ENCODE measurements at places on chromosomes 11 and 22.

DNA sequence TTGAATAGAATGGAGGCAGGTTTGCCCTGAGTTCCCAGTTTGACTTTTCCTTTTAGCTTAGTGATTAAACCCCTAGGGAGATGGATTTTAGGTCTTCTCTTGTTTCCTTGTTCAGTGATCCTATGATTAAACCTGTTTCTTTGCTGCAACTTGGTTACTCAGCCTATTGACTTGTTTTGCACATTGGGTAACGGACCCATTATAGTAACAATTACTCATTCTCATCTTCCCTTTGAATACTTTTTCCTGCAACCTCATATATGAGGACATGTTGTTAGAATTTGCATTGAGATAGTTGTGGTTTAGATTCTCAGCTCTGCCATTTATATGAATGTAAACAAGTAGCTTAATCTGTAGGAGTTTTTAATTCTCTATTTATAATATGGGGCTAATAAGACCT, 489.2 kb upstream of the CNTN5 start:
- DNase-seq = no peak

DNA sequence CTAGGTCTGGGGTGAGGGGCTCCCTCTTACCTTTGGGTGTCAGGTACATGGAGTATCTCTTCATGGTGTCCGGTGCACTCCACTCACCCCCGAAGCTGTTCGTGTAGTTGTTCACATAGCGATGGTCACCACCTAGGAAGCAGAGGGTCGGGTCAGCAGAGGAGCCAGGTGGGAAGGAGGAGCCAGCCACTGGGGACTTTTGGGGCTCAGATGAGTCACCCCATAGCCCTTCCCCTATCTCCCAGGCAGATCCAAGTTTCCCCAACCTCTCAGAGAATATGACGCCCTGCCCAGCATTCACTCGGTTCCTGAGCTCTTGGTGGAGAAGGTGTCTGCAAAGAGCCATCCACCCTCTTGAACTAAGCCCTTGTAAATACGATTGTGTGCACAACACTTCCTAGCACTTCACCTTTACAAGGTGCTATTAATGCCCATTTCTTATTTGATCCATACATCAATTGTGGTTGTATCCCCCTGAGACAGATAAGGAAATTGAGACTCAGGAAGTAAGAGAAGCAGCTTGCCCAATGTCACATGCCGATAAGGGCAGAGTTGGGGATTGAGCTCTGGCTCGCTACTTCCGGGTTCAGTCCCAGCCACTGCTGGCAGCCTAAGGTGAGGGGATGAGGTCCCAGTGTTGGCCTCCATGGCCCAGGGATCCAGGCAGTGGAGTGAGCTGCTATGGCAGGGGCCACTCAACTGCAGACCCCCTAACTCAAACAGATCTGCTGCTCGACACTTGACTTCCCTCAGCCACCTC, 14.8 kb downstream of the TRIM29 start:
- DNase-seq = no peak

DNA sequence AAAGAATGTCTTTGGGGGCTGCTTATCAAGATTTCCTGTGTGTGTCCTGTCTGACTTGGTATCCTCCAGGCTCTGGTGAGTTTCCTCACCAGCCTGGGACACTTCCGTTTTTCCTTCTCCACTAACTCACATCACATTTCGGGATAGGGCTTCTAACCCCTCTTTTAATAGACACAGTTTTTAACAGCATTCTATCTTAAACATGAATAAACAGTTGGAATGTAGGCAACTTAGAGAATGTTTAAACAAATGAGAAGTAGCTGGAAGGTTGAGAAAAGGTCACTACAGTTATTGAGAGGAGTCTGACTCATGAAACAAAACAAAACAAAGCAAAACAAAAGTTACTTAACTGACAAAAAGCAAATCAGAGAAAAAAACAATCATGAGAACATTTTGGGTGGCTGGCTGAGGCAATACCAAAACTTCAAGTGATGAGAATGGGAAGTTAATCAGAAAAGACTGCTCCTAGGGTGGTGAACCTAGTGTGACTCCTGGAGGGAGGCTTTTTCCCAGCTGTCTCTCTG, 64.7 kb upstream of the CTSC start:
- no peak for DNase-seq

DNA sequence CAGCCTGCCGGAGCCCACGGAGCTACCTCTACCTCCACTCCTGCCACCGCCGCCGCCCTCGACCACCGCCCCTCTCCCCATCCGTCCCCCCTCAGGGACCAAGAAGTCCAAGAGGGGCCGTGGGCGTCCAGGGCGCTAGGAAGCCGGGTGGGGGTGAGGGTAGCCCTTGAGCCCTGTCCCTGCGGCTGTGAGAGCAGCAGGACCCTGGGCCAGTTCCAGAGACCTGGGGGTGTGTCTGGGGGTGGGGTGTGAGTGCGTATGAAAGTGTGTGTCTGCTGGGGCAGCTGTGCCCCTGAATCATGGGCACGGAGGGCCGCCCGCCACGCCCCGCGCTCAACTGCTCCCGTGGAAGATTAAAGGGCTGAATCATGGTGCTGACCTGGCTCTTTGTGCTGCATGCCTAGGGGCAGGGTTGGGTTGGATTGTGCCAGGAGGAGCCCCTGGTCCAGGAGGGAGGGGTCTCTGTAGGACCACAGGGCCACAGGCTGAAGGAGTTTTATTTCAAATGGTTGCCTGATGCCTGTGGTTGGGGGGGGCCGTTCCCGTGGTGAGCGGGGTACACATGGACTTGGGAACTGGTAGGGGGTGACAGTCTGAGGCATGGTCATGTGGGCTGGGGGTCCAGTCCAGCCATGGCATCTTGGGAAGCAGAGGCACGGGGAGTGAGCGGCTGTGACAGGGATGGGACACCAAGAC, 2.3 kb downstream of the PTPRCAP start:
- no peak for DNase-seq

DNA sequence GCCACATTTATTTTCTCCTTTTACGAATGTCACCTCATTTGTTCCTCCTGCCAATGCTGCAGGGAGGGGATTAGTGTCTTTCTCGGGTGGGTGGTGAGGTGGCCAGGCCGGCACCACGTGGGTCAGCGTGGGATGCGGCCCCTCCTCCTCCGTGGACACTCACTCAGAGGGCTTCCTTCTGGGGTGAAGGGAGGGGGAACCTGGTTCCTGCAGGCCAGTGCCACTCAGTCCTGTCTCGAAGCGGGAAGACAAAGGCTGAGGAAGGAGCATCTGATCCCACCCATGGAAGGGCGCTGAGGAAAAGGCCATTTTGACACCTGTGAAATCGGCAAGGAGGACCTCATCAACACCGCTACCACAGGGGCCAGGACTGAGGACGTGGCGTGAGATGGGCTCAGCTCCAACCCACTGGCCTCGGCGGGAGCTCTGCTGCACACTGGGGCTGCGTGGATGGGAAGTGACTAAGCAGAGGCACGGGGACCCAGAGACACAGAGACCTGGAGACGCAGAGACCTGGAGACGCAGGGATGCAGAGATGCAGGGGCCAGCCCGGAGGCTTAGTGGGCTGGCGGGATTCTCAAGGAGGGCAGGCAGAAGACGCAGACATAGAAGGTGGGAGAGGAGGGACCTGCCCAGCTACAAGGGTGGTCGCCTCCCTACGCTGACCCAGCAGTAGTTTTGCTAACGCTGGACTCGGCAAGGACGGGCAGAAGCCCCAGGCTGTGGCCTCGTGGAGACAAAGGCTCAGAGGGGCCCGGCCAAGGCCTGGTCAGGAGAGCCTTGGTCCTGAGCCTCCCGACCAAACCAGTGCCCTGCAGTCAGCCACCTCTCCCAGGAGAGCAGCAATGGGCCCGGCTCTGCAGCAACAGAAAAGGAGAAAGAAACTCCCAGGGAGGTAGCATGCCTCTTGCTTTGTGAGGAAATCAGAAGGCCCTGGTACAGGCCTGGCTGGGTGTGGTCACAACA, 1071.2 kb downstream of the BRD1 start:
- no peak for DNase-seq

All from naive B cell (primary cell).